ENCODE measurements at places on chromosomes 1 and 21. TPM values are rescaled to one million over a fixed set of nuclear protein-coding genes. Genes with fewer than 3 reads are reported as not detected.

- DNase-seq = no peak
- H3K4me1 ChIP-seq = no peaks in the 10 kb centered on the region
- no peaks in the 10 kb centered on the region for H3K36me3 ChIP-seq
- H3K27ac ChIP-seq = no peak overlapping the region
- H3K27me3 ChIP-seq = no peaks in the 10 kb centered on the region
Measured at GRCh38 chr1:46062651-46063319, 69.6 kb downstream of the PIK3R3 start.

DNA sequence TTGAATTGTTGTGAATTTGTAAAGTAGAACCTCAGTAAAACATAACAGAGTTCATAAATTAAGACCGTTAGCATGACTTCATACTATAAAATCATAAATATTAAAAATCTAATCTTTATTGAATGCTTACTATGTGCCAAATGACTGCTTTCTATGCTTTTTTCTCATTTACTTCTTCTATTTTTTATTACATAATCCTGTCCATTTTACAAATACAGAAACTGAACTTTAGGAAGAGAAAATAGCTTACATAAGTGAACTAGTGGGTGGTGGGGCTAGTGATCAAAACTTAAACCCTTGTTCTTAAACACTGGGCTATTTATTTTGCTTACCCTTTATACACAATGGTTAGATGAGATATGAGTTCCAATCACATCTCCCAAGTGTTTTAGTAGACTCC lies 122.3 kb downstream of the ZC3H11B start:
- H3K4me1 ChIP-seq = no peaks in the 10 kb centered on the region
- no peak for DNase-seq
- no peaks in the 10 kb centered on the region for H3K36me3 ChIP-seq
- no peak overlapping the region for H3K4me3 ChIP-seq
- H3K27ac ChIP-seq = no peak overlapping the region

- H3K36me3 ChIP-seq = no peaks in the 10 kb centered on the region
- no peaks in the 10 kb centered on the region for H3K27me3 ChIP-seq
- no peak overlapping the region for H3K4me3 ChIP-seq
- no peak for DNase-seq
- no peak overlapping the region for H3K27ac ChIP-seq
Measured at GRCh38 chr1:69172003-69173000, 395.4 kb upstream of the LRRC7 start.

DNA sequence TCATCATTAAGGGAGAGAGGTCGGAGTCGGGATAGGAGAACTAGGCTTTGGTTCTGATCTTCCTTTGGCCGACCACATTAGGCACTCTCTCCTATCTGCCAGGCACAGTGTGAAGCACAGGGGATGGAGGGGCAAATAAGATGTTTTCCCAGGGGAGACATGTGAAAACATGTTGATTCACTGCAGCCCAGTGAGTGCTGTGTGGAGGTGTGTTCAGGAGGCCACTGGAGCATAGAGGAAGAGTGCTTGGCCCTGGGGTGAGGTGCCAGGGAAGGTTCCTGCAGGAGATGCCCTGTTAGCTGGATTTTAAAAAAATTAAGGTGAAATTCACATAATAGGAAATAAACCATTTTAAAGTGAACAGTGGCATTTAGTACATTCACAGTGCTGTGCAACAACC lies 3.7 kb downstream of the VANGL2 start:
- H3K36me3 ChIP-seq = no peaks in the 10 kb centered on the region
- no peak overlapping the region for H3K27ac ChIP-seq
- no peaks in the 10 kb centered on the region for H3K4me1 ChIP-seq
- H3K27me3 ChIP-seq = no peaks in the 10 kb centered on the region

- no peak overlapping the region for H3K27ac ChIP-seq
- H3K36me3 ChIP-seq = no peaks in the 10 kb centered on the region
- no peak overlapping the region for H3K4me3 ChIP-seq
- H3K27me3 ChIP-seq = no peaks in the 10 kb centered on the region
- DNase-seq = no peak
- H3K4me1 ChIP-seq = no peaks in the 10 kb centered on the region
Measured at GRCh38 chr1:68271596-68271995, 39.3 kb upstream of the WLS start.

Gene OR2L3
- total RNA-seq = not detected

- H3K27me3 ChIP-seq = no peaks in the 10 kb centered on the region
- peaks cover 19% of the 10 kb centered on the region for H3K4me1 ChIP-seq
- H3K27ac ChIP-seq = no peak overlapping the region
- no peaks in the 10 kb centered on the region for H3K36me3 ChIP-seq
- DNase-seq = no peak
Measured at GRCh38 chr1:119143706-119144105, 3.3 kb upstream of the WARS2 start.

Gene TMEM81
- 0.44 TPM for total RNA-seq

Data from tibial nerve (tissue), 4 donors.